ENCODE measurements at places on chromosomes 6 and 20.

GRCh38 chr6:5435449-5435848 lies 174.1 kb downstream of the FARS2 start:
- DNase-seq: no peak

DNA sequence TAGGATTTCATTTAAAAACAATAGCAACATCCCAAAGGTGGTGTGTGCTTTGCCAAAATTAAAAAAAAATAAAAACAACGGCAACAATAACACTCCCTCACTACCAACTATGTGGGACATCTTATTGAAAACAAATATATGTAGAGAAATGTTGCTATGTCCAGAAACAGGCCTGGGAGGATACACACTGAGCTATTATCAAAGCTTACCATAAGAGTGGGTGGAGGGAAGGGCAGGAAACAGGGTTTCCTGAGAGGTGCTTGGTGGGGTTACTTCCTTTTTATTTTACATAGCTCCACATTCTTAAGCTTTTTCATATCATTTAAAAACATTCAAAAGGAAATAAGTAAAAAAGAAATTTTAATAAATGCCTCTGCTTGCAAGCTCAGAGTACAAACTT lies 150.0 kb upstream of the RIPOR2 start:
- DNase-seq: no peak

DNA sequence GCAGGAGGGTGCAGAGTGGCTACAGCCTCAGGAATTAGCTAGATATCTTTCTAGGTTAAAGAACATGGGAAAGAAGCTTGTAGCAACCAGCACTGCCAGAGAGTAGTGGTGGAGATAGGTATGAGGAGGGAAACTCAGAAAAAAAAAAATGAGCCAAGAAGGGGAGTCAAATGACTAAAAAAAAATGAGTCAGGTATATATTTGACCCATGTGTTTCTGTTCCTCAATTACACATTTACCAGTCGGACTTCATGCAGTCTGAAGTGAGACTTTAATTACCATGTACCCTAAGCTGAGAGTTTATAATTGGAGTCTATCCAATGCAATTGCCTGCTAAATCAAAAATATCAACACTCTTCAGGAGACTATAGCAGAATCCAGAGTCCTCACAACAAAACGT lies 964.6 kb downstream of the HACE1 start:
- DNase-seq: no peak

DNA sequence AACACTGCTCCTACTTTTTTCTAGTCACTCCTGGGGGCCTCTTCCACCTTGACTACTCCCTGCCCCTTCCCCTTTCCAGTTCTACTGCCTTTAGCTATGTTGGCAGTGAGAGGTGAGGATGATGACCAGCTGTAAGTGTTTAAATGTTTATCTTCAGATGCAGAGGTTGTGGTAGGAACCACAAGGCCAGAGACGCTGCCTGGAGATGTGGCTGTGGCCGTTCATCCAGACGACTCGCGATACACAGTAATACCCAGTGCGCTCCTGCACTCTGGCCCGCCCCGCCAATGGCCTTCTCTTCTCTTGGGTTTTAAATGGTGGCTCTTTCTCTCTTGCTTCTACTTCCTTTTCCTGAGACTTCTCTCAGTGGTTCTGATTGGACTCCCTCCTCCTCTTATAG lies 4.6 kb downstream of the VARS2 start:
- no peak for DNase-seq

GRCh38 chr6:101800598-101800997 lies 407.1 kb downstream of the GRIK2 start:
- no peak for DNase-seq

DNA sequence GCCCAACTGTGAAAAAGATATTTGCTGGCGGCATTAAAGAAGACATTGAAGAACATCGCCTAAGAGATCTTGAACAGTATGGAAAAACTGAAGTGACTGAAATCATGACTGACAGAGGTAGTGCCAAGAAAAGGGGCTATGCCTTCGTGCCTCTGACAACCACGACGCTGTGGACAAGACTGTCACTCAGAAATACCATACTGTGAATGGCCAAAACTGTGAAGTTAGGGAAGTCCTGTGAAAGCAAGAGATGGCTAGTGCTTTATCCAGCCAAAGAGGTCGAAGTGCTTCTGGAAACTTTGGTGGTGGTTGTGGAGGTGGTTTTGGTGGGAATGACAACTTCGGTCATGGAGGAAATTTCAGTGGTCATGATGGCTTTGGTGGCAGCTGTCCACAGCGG lies 7.5 kb downstream of the SFT2D1 start:
- no peak for DNase-seq

- DNase-seq: no peak
Observed at GRCh38 chr6:3607171-3607570, 144.3 kb downstream of the PXDC1 start.

DNA sequence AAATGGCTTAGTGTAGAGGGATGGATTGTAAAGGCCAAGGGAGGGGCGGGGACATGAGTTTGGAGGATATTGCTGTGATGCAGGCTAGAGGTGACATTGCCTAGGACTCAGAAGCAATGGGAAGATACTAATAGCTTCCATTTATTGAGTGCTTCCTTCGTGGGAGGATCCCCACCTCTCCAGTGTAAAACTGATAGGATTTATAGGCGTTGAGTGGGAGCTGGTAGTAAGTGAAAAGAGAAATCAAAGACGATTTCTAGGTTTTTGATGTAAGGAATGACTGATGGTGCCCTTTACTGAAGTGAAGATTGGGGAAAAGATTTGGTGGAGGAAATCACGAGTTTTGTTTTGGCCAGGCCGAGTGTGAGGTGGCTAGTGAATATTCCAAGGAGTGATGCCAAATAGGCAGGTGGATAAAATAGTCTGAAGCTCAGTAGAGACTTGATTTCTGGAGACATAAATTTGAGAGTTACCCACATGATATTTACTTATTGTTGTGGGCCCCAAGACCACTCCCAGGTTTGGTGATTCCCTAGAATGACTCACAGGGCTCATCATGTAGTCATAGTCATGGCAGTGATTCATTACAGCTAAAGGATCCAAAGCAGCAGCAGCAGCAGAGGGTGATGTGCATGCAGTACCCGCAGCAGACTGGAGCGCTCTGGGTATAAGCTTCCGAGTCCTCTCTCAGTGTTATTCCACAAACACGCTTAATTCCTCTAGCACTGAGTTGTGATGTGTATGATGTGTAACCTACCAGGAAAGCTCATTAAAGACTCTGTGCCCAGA lies 10.2 kb downstream of the RPRD1B start:
- DNase-seq: no peak

DNA sequence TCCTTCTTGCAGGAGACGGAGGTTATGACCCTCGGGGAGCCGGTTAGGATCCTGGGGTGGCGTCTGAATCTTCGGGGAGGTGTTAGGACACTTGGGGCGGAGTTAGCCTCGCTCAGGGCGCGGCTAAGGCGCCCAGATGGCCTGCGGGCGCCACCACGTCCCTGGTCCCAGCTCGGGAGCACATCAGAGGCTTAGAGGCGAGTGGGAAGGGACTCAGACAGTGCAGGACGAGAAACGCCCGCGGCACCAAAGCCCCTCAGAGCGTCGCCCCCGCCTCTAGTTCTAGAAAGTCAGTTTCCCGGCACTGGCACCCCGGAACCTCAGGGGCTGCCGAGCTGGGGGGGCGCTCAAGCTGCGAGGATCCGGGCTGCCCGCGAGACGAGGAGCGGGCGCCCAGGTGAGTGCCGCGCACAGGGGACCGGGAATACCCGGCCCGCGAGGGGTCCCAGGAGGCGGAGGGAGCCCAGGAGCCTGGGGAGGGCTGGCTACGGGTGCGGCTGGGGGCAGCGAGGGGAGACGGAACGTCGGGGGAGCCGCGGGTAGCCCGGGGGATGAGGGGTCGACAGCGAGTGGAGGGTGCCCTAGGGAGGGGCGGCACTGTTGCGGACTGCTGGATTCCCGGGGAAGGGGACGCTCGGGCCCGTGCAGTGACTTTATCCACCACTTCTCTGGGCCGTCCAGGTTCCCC lies at the start of gene HCK:
TSS of gene HCK (plus strand) at position 153 of the 688 bp plus-strand sequence.
- no peak for DNase-seq

GRCh38 chr20:63409834-63410435 lies 48.8 kb upstream of the CHRNA4 start:
- no peak for DNase-seq

DNA sequence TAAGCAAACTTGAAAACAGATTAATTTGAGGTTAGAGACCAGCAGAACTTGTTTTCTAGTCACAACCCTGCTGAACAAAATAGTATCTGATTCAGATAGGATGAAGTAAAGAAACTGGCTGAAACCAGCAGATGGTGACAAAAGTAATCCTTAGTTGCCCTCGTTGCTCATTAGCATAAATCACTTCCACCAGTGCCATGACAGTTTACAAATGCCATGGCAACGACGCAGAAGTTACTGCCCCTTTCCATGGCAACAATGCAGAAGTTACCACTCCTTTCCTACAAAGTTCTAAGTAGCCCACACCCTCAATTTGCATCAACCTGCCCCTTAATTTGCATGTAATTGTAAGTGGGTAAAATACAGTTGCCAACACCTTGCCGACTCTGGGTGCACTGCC lies 23.7 kb downstream of the SNRPB start:
- DNase-seq: no peak

- no peak for DNase-seq
Observed at GRCh38 chr6:71284785-71285184, 3.8 kb upstream of the OGFRL1 start.
